ENCODE measurements at places on chromosomes 2 and 18.

GRCh38 chr2:16407358-16407757 lies 258.3 kb downstream of the CYRIA start:
- no peak for DNase-seq

GRCh38 chr18:79056827-79057367 lies 12.3 kb upstream of the ATP9B start:
- DNase-seq, result no peak

DNA sequence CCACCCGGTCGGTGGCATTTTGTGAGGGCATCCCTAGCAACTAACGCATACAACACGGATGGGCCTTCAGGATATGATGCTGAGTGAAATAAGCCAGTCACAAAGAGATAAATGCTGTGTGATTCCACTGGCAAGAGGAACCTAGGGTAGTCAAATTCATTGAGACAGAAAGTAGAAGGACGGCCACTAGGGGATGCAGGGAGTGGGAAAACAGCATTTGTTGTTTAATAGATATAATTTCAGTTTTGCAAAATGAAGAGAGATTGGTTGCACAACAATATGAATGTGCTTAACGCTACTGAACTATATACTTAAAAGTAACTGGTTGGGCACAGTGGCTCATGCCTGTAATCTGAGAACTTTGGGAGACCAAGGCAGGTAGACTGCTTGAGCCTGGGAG lies 112.9 kb downstream of the AFF3 start:
- DNase-seq, result no peak

DNA sequence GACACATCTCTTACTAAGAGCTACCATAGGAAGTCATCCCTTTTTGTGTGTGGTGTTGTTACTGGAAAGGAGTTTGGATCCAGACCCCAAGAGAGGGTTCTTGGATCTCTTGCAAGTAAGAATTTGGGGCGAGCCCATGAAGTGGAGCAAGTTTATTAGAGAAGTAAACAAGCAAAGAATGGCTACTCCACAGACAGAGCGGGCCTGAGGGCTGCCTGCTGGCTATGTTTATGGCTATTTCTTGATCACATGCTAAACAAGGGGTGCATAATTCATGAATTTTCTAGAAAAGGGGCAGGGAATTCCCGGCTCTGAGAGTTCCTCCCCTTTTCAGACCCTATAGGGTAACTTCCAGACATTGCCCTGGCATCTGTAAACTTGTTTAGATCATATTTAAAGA lies 30.6 kb upstream of the PXDN start:
- no peak for DNase-seq

DNA sequence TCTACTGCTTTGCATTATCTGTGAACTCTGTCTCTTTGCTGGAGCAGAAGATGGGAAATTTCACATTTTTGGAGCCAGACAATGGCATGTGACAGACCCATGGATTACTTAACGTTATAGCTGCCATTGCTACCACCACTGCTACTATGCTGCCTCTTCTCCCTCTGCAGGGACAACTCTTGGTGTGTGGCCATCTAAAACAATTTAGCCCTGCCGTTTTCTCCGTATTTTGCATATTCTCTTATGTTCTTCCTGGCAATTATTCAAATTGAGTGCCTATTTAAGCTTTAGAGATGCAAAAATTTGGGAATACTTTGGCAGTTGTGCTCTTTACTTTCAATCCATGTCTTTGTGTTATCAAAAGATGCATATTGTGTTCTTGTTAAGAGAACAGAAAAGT lies 386.8 kb downstream of the XIRP2 start:
- DNase-seq, result no peak

GRCh38 chr2:7242189-7242867 lies 325.1 kb downstream of the RNF144A start:
- no peak for DNase-seq

DNA sequence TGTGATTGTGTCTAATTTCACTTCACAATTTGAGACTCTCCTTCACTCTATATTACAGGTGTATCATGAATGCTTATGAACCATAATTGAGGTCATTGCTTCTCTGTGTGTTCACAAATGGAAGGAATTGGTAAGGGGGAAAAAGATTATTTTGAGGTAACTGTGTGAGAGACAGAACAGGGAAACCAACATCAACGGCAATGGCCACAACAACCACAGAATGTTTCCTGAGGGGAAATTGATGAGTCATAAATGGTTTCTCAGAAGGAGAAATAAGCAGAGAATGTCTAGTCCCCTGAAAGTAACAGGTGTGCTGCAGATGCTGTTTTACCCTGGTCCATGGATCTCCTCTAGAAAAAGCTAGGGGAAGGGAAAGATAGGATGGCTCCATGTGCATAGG lies 361.2 kb upstream of the GALNT5 start:
- no peak for DNase-seq

GRCh38 chr18:61892683-61893308 lies at the start of gene RNF152:
TSS of gene RNF152 (minus strand) at chr18:61893007. CDS start at chr18:61816463, 76,544 bp downstream.
- peak; percentile 36 for DNase-seq

DNA sequence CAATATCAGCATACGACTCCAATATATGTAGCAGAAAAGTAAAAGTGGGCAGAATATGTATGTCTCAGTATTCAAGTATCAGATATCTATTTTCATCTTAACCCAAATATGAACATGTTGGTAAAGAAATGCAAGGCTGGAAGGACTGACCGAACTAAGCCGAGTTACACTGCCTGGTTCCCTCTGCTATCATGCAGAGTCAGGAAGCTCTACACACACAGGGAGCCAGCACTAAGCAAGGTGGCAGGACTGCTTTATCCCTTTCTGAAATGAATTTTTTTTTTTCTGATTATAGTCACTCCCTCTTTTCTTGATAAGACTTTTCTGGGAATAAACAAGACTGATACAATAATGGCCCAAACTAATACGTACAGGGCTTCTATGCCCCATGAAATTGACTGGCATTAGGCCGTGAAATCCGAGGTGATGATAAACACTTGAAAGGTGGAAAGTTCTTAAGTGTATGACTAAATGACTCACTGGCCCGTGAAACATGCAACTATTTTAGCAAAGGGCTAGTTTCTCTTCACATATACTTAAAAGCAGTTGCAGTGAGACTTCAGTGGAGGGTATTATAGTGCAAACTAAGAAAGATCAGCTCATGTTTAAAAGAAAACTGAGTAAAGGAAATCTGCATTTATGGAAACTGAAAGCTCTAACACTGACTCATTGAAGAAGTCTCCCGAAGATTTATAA lies 14.9 kb downstream of the DPP4 start:
- DNase-seq, result no peak

DNA sequence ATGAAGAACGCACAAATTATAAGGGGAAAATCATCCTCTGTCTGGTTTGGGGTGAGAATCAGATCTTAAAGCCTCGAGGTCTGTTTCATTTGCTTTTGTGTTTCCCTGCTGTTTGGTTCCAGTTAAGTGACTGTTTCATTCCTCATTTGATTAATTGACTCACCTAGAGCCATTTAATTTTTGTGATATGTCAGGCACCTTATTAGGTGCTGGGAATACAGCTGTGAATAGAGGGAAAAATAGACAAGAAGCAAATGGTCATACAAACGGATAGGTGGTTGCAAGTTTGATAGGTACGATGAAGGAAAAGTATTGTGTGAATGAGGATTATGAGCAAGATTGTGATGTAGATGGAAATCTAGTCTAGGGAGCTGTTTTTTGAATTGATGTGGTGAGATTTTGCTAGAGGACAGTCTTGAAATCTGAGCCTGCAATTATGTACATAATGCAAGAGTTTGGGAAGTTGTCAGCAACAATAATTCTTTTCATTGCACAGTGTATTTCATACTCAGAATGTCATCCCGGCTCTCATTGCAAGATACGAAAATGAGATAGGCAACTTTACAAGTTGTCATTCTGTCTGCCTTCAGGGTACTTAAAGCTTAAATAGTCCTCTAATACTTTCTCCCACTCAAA lies 2.2 kb downstream of the ACSL3 start:
- no peak for DNase-seq

GRCh38 chr2:159710601-159711180 lies 1.6 kb upstream of the MARCHF7 start:
- no peak for DNase-seq

GRCh38 chr2:230164139-230164538 lies 55.6 kb downstream of the SP110 start:
- no peak for DNase-seq

- no peak for DNase-seq
These were observed 4.3 kb downstream of the SEPTIN10 start for GRCh38 chr2:109609352-109610024.

DNA sequence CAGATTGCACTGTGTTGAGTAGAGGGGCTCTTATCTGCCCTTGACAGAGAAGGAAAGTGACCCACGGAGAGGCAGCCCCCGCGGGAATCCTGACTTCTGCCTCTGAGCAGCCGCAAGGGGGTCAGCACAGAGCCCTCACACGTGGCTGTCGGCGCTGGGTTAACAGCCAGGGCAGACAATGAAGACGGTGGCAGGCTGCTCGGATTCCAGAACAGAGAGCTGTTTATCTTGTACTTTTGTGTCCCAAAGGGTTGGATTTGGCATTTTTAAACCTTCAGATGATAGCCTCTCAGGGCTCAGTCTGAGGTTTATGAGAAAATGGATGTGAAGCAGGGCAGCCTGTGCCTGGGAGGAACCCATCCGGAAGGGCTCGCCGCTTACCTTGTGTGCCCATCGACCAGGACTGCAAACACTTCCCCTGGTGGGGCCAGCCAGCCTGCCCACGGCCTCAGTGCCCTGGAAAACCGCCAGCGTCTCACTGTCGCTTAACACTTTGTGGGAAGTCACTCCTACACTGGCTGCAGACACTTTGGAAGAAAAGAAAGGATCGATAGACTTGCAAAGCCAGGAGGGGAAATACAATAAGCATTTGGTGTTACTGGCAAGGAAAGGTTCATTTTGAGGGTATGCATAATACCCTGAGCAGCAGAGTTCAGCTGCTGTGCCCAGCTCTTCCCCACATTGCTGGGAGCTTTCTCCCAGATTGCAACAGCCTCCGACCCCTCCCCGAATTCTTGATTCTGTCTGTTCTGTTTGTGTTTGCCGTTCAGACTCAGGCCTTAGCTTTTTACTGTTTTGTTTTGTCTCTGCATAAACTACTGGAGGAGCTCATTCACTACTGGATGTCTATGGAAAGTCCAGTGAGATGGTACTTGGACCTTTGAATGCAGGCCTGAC lies 325.3 kb upstream of the MYT1L start:
- DNase-seq, result no peak

- DNase-seq, result no peak
These were observed 767.0 kb downstream of the SLC4A3 start for GRCh38 chr2:220394433-220394832.

DNA sequence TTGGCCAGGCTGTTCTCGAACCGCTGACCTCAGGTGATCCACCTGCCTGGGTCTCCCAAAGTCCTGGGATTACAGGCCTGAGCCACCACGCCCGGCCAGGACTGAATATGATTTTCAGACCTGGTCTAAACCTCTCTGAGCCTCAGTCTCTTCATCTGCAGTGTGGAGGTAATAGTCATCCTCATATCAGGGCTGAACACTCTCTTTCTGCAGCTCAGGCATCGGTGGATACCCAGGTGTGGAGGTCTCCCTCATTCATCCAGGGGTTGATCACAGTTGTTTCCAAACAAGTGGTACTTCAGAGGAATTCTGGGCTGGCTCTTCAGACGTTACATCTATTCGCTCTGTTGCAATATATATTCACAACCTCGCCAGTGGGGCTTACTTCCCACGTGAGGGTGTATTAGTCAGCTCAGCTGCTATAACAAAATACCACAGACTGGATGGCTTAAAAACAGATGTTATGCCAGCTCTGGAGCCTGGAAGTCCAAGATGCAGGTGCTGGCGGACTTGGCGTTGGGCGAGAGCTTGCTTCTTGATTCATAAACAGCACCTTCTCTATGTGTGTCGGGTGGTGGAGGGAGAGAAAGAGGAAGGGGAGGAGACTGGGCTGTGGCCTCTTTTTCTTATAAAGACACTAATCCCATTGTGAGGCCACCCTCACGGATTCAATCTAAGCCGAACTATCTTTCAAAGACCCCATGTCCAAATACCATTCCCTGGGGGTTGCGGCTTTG lies 2.9 kb upstream of the MBP start:
- no peak for DNase-seq

- DNase-seq, result no peak
These were observed 98.0 kb downstream of the KCTD18 start for GRCh38 chr2:200411831-200412230.

GRCh38 chr2:3100386-3100785 lies 277.2 kb downstream of the EIPR1 start:
- DNase-seq, result no peak

DNA sequence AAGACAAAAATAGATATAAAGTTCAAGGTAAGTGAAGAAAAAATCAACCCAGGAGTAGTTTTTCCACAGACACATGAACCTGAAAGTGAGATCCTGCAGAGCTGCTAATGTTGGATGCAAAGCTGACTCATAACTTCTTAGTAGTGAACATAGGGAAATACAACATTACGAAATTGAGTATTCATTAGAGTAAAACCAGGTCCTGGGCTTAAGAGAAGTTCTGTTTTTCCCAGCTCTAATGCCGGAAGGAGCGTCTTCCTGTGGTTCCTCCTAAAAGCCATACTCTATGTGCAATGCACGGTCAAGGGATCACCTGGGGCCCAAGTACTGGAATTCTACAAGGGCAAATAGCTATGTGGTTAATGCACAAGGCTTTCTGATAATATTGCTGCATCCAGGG lies 141.7 kb downstream of the RBMS1 start:
- DNase-seq, result no peak

DNA sequence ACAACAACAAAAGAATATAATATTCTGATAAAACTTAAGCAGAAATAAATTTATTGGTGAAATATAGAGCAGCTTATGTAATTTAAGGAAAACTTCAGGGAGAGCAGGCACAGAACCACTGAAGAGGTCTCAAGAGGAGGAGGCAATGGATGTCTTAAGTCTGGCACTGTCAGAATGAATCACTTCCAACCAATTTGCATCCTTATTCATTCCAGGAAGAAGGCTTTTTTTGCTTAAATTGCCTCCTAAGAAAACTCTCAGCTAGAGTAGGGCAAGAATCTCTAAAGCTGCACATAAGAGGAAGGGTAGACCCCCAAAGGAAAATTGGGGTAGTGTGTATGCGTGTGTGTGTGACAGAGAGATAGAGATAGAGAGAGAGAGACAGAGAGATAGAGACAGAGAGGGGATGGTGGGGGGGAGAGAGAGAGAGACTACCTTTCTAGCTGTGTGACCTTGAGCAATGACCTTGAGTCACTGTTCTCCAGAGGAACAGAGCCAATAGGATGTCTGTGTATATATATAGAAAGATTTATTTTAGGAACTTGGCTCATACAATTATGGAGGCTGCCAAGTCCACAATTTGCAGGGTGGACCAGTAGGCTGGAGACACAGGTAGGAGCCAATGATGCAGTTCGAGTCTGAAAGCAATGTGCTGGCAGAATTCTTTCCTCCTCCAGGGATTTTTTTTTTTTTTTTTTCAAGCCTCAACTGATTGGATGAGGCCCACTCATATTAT lies 96.4 kb upstream of the LINC00305 start:
- DNase-seq, result no peak

DNA sequence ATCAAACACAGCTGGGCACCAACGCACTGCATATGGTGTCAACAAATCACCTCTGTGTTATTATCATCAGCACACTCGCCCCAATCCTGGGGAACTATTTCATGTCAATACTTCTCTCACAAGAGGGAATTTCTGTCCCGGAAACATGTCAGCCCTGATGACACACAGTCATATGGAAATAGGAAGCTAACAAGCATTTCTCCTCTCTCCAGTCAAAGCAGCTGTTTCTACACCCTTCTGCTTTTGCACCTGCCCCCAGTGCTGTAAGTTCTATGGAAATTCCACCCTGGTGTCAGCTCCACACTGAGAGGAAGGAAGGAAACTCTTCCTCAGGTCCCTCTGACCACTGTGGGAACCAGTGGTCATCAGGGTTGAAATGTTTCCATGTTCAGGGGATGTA lies 447.6 kb upstream of the ID2 start:
- no peak for DNase-seq

GRCh38 chr18:419541-420175 lies 80.8 kb downstream of the COLEC12 start:
- no peak for DNase-seq

GRCh38 chr2:54599914-54600313 lies 123.5 kb upstream of the EML6 start:
- DNase-seq, result no peak

All from B cell (primary cell).